Activated CD4-positive, CD25-positive, alpha-beta regulatory T cell treated with anti-CD3 and anti-CD28 coated beads, Interleukin-2, amount 50 U/mL, for 16 hours (primary cell): ENCODE measurements at places on chromosomes 11 and 22.

DNA sequence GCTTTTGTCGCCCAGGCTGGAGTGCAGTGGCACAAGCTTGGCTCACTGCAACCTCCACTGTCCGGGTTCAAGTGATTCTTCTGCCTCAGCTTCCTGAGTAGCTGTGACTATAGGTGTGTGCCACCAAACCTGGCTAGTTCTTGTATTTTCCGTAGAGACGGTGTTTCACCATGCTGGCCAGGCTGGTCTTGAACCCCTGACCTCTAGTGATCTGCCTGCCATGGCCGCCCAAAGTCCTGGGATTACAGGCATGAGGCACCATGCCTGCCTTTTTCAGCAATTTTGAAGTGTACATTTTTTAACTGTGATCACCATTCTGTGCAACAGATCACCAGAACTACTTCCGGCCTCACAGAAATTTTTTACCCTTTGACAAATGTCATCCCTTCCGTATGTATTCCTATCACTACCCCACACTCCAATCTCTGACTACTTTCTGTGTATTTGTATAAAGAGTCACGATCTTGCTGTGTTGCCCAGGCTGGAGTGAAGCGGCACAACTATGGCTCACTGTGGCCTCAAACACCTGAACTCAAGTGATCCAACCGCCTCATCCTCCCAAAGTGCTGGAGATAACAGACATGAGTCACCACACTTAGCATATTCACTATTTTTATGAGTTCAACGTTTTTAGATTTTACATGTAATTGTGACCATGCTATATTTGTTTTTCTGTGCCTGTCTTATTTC lies 44.0 kb downstream of the XKR3 start:
- DNase-seq = no peak

DNA sequence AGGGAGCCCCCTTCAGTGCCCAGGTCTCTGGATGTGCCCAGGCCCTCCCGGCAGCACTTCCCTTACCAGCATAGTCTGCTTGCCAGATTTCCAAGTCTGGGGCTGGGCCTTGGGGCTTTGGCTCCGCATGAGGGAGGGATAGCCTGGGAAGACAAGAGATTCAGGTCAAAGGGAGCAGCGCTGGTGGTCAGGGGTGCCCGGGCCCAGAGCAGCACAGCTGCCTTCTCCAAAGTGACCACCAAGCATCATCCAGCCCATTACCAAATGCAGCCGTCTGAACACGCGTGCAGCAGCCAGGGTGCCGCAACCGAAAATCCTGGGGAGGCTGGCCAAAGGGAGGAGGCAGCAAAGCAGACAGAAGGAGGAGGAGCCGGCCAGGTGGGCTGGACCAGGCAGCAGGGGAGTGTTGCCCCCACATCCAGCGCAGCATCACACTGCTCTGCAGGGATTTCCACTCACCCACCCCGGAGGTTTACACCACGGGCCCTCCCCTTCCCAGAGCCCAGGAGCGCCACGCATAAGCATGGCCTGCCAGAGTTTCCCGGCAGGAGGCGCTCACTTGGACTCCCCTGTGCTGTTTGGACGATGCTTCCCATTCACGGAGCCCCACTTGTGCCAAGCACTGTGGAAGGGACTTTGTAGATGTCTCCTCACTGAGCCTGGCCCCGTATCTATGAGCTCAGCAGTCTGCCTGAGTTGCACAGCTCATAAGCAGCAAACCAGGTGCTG lies 22.5 kb downstream of the TRIM29 start:
- no peak for DNase-seq

- DNase-seq = no peak
These were observed 121.5 kb downstream of the RRAS2 start for GRCh38 chr11:14237444-14237961.

DNA sequence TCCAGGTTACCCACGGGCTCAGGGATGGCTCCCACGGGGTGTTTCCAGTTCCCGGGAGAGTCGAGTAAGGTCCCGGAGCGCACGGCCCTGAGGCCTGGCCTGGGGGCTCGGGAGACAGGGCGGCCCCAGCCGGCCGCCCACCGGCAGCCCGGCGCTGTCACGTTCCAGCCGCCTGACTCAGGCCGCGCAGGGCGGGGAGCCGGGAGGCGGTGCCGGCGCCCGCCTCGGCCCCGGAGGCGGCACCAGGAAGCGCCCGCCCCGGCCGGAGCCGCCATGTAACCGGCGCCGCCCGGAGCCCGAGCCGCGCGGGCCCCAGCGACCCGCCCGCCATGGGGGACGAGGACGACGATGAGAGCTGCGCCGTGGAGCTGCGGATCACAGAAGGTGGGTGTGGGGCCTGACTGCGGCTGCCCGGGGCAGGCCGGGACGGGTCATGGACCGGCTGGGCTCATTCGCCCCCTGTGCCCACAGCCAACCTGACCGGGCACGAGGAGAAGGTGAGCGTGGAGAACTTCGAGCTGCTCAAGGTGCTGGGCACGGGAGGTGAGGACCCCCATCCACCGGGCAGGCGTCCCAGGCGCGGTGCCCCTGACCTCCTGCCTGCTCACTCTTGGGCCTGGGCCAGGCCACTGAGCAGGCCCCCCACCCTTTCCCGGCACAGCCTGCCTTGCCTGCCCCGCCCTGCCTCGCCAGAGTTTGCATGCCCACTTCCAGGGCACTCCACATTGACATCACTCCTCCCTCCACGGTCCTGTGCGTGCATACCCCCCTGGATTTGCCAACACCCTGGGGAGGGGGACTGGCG lies at the start of gene RPS6KA4:
RPS6KA4 (plus strand) TSS at position 256 of the 805 bp plus-strand sequence; CDS start at position 330, 74 bp downstream.
- no peak for DNase-seq

DNA sequence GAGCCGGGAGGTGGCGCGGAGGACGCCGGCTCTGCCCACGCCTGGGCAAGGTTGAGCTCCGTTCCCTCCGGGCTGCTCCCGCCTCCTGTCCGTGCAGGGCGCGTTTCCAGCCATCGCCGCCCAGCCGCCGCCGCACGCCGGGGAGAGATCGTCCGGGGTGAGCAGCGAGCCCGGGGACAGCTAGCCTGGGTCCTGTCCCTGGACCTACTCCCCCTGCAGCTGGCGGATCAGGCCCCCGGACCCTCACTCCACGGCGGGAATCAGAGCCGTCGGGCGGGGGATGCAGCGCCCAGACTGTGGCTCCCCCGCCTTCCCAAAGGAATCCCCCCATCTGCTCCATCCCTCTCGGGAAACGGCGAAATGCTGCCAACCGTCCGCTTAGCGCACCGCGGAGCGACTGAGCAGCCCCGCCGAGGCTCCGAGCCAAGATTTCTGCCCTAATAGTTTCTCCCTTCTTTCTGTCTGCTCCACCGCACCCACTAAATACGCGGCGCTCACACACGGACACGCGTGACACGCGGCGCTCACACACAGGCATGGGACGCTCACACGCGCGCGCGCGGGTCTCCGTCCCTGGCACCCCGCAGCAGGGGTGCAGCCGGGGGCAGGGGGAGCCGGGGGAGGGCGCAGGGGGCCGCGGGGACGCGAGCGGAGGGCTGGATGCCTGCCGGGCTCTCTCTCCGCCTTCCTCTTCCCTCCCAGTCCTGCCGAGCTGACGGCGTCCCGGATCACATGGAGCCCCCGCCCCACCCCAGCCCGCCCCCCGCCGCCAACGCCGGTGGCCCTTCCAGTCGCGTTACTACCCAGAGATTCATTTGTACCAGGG lies at the start of gene KCNJ5:
KCNJ5 (plus strand) TSS at position 814 of the 826 bp plus-strand sequence. CDS start 19,918 bp downstream, outside the sequence.
- DNase-seq = no peak

GRCh38 chr11:94020777-94021481 lies at the start of gene HEPHL1:
Gene HEPHL1 (plus strand): TSS chr11:94021354. CDS start chr11:94021369, 15 bp downstream.
- DNase-seq = no peak
